Right hindlimb (tissue), 1 donor: ENCODE measurements at places on chromosomes 5 and 9.

- no peak for DNase-seq
Observed at GRCh38 chr5:76192837-76193236, 109.7 kb downstream of the SV2C start.

DNA sequence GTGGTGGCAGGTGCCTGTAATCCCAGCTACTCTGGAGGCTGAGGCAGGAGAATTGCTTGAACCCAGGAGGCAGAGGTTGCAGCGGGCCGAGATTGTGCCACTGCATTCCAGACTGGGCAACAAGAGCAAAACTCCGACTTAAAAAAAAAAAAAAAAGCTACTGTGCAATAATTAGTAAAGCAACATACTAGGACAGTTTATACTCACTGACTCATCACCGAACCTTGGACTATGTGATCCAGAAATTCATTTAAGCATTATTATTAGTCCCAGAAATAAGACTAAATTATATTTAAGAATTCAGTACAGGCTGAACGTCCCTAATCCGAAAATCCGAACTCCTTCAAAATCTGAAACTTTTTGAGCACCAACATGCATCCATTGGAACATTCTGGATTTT is 37.8 kb downstream of the GOLPH3 start:
- no peak for DNase-seq

- no peak for DNase-seq
Observed at GRCh38 chr9:104232781-104233341, 138.8 kb downstream of the SMC2 start.

GRCh38 chr9:109213285-109214121 is 46.5 kb upstream of the FRRS1L start:
- DNase-seq: no peak
